ENCODE measurements at places on chromosomes 1 and 21. TPM values are rescaled to one million over a fixed set of nuclear protein-coding genes. Genes with fewer than 3 reads are reported as not detected.
A peak's percentile ranks its signal among the peaks of the same experiment; 100 is the strongest.

The RBM11 gene
- polyA plus RNA-seq, result 0.09 TPM

DNA sequence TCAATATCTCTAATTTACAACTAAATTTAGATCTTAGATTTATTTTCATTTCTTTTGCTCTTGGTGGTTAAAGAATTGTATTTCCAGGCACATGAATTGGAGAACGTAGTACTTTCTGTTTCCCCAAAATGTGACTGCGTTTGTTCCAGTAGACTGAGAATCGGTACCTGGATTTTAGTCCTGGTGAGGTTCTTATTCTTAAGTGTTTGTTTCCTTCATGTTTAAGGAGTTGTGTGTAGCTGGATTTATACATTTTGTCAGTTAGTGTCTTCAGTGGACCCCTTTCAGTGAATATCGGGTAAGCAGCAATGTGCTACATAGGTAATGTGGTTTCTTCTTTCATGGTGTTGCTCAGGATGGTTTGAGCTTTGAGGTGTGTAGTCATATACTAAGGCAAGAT is 6.8 kb downstream of the MIER1 start:
- no peak for DNase-seq

GRCh38 chr1:84265867-84266266 is 35.6 kb upstream of the SAMD13 start:
- DNase-seq, result no peak

DNA sequence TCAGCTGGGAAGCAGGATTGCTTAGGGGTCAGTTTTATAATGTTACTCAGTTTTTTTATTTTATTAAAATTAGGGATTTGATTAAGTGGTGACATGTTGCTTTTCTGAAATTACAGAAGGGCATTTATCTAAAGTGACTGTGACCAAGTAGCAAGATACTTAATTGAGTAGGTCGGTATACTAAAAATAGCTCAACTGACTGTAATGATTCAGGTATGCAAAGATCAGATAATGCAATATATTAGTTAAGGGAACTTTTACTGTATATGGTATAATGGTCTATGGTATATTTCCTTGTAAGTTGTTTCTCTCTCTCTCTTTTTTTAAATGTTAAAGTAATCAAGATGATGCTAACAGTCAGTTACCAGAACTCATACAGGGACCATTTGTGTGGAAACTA is 26.2 kb downstream of the RLF start:
- DNase-seq, result no peak

DNA sequence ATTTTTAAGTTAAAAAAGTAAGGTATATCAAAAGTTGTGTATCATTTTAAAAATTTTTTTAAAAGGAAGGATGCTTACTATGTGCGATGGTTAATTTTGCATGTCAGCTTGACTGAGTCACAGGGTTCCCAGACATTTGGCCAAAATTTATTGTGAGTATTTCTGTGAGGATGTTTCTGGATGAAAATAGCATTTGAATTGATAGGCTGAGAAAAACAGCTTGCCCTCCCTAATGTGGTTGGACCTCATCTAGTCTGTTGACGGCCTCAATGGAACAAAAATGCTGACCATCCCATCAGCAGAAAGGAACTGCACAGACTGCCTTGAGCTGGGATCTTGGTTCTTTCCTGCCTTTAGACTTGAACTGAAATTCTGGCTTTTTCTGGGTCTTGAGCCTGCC is 724.5 kb downstream of the NCAM2 start:
- DNase-seq, result no peak

The RASSF5 gene
- 7.1 TPM for polyA plus RNA-seq

DNA sequence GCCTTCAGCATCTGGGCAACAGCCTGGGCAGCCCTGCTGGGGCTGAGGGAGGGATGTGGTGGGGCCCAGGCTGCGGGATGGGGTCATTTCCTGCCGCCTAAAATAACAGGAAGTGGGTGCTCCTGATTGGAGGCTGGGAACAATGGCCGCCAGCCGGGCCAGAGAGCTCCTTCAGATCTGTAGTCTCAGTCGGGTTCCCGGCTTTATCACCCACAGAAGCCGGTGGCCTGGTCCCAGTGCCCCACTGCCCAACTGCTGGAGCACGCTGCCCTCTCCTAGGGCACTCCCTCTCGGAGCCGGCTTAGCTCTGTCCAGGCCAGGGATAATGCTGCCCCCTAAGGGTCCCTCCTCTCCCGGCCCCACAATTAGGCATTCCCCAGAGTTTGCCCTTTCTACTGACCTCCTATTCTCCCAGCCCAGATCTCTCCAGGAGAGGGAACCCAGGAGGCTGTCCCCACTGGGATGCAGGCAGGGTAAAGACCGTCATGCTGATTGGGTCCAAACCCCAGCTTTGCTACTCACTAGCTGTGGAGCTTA is 5.1 kb downstream of the MAP7D1 start:
- DNase-seq, result no peak

The YIPF1 gene
- 13.8 TPM for polyA plus RNA-seq

The HES2 gene
- polyA plus RNA-seq, result not detected

The C8B gene
- not detected for polyA plus RNA-seq

DNA sequence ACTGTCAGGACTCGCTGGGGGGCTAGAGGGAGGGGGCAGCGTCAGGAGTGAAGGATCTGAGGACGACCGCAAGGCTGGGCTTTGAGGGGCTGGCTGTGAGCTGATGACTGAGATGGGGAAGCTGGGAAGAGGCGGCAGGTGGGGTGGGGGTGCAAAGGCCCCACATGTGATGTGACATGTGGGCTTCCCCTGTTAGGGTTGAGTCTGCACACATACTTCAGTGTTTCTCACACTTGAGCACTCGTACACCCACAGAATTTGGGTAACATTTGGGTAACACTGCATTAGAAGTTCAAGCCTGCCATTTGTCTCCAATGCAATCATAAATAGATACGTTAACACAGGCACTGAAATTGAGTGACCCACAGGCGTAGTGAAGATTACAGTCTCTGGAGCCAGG is 16.2 kb downstream of the COL16A1 start:
- DNase-seq, result no peak

GRCh38 chr1:145824499-145824842 is 471 bp downstream of the POLR3C start:
- no peak for DNase-seq

DNA sequence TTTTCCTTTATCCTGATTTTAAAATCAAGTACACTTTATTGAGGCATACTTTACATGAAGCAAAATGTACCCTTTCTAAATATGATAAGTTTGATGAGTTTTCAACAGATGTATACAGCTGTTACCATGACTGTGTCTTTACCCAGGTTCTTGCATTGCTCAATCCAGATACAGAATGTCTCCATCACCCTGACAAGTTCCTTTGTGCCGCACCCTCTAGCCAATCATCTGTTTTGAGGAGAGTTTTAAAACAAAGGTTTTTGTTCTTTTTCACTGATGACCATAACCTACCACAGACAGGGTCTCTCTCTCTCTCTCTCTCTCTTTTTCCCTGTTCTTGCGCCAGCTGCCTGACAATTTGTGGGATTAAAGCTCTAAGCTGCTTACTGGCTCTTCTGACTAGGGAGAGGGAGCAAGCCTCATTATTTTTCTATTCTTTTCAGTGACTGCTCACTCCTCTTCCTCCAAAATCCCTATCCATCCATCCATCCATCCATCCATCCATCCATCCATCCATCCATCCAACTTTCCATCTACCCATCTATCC is 1.2 kb upstream of the KCNE1 start:
- no peak for DNase-seq

DNA sequence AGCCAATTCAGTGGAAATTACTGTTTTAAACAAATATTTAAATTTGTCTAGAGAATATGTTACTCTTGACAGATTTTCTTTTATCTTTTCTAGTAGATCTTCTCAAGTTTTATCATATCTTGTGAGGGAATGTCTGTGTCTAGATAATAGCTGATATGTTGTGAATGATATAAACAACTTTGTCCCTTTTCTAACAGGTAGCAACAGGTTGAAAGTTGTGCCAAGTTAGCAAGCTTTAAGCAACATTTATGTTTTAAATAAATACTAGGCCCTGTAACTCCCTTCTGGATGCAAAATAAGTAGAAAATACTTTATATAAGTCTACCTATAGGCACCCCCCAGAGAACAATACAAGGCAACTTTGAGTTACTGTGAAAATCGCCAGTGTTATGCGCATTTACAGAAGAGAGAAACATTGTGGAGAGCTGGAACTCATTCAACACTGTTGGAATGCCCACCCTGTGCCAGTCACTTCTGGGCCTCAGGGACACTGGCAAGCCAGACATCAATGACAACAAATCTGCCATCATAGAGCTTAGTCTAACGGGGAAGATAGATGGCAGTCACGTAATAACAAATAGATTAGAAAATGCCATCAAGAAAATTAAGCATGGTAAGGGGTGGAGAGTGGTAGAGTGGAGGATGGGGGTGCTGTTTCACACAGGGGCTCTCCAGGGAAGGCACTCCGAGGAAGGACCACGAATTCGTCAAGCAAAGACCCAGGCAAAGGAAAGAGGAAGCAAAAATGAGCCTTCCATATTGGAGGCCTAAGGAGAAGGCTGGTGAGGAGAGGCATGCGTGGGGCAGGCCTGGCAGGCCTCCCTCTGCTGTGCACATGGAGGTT is 4.4 kb downstream of the MAP3K21 start:
- no peak for DNase-seq

The KRTAP19-3 gene
- not detected for polyA plus RNA-seq

GRCh38 chr1:61448914-61449313 is 276.0 kb downstream of the TM2D1 start:
- DNase-seq, result peak; percentile 89

The KCNJ9 gene
- 0.10 TPM for polyA plus RNA-seq

DNA sequence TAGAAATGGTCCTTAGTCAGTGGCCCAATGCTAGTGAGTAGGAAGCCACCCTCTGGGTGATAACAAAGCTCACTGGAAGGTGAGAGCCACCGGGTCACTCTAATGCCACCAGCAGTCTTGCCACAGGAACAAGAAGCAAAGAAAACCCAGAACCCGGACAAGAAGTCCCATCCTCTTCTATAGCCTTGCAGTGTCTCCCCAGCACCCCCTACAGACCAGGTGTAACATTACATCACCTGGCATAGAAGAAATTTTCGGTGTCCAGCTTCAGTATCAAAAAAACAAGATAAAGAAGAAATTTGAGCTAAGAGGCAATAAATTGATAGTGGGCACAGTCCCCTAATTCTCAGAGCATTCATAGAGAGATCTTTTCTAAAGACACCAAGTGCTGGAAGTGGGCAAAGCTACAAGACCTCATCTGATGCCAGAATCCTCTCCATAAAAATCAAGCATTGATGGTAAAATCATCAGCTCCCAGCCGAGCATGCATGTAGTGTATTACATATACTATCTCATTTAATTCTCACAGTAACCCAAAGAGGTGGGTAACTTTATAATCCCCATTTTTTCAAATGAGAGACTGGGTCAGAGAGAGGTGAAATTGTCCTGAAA is 491.0 kb downstream of the MATN1 start:
- no peak for DNase-seq

DNA sequence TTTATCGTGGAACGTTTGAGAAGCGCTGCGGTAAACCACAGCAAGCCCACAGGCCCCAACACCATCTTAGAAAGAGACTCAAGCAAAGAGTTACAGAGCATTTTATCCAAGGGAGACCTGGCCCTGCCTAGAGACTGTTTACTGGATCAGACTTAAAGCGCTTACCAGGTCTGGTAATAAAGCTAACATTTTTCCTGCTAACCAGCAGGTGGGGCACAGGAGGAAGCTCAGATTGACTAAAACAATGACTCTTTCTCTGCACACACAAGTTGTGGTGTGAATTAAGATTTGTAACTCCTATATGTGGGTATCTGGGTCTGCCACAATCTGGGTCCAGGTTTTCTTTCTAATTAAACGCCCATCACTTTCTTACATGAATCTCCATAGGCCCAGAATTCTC is 136.5 kb upstream of the ETS2 start:
- no peak for DNase-seq

DNA sequence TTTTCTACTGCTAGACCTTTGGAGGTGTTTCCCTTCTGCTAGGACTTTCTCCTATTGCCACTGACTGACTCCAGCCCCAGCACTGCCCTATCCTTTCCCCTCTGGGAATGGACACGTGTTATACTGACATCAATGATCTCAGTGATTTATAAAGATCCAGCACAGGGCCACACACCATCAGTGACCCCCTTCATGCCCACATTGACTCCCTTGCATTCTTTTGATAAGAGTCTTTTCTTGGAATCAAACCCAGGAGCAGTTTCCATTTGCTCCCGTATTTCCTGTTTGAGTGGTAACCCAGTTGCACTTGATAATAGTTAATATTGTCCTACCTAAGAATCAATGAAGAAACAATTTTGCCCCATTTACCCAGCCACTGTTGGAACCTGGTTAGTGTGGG is 501.0 kb upstream of the USP24 start:
- DNase-seq, result no peak

- no peak for DNase-seq
Observed at GRCh38 chr1:18817316-18817715, 42.1 kb downstream of the TAS1R2 start.

The FMO2 gene
- 1.2 TPM for polyA plus RNA-seq

The CRP gene
- polyA plus RNA-seq, result not detected

The TNFRSF8 gene
- polyA plus RNA-seq, result 0.22 TPM

DNA sequence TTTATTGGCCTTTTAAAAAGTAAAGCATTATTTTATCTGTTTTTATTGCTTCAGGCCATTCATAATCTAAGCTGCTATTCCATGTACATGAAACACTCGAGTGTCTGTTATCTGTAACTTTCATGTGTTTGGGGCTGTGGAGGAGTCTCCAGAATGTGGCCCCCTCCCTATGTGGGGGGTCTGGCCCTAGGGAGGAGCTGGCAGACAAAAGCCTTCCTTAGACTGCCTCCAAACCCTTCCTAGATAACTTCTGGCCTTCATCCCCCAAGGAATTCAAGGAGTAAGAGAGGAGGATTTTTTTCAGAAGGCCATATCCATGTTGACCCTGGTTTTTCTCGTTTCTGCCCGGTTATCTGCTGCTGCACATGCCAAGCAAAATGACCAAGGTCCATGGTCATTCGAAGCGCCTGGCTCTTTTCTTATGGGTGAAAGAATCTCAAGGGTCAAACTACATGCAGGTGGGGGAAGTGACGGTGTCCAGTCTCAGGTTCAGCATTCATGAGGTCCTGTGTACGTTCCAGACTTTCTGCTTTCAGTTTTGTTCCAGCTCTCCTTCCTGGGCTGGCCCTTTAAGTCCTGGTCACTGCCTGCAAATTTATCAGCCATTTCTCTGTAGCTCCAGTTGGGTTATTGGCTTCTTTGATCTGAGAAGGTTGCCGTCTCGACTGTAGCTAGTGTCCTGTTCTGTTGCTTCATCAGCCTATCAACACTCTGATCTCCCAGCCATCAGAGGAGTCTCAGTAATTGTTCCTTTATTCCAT is 8.3 kb downstream of the TENT5C start:
- no peak for DNase-seq

GRCh38 chr1:201748335-201748734 is 80.6 kb upstream of the IPO9 start:
- DNase-seq, result no peak

The ATP1B1 gene
- polyA plus RNA-seq, result 16.1 TPM

The EPB41 gene
- polyA plus RNA-seq, result 6.1 TPM

- no peak for DNase-seq
Observed at GRCh38 chr1:223363057-223363855, 720 bp downstream of the SUSD4 start.

Data from forelimb muscle (tissue), 1 donor.